Fibroblast of lung (primary cell): ENCODE measurements at places on chromosomes 11 and 22.

DNA sequence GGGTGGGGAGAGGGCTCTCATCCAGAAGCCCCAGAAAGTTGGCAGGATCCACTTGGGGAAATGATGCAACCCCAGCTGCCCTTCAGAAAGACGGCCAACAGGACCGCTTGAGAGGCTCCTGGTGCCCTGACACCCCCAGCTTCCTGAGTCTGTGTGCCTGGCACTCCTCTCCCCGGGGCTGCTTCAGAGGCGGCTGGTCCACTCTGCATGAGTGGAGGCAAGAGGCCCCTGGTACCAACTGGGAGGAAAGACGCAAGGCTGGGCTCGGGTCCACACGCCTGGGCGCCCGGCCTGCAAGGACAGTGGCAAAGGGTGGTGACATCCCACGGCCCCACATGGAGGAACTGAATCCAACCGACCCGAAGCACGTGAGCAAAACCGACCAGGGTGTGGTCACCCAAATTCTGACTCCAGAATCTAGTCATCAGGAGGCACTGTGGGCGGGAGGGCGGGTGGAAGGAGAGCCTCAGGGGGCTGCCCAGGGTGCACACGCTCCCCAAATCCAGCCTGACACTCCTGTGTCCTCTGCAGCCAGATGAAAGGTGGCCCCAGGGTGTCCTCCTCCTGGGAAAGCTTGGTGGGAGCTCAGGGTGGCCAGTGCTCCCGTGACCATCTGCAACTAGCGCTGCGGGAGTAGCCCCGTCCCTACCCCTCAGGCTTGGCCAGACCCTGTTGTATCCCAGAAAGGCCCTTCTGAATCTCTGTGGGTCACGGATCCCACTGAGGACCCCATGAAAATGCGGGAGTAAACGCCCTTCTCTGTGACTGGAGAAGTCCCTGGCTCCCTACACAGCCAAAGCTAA is 3.7 kb downstream of the RNH1 start:
- peak; percentile 18 for DNase-seq

- no peak for DNase-seq
Observed at GRCh38 chr22:20275836-20276235, 7.7 kb upstream of the RTN4R start.

DNA sequence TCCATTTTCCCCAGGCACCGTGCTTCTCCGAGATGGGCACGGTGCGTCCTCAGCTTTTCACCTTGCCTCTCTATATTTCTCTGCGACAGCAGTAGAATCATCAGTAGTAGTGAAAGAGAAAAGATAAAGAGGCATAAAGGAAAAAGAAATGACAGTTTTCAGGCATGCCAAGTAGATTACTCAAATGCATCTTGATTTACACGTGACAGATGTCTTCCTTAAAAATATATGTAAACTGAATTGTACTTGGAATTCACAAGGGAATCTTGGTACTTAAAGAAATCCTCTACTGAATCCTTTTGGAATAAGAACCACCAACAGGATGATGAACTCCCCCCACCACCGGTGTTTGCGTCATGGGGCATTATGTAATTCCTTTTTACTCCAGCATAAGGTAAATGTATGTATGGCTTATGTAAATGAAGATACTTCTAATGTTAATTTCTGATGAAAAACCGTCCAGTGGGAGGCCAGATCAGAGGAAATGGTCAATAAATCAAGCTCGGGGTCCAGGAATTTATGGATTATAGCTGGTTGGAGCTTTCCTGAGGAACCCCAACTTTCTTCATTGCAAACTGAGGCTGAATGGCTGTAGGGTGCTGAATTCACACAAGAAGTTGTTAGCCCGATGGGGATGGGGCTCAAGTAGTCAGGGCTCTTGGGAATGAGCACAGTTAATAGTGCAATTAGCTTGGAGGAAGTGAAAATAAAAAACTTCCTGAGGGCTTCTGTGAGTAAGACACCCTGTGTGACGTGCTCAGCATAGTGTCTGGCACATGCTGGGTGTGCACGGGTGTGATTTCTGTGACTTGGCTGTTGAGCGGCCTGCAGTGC is 630.4 kb downstream of the OPCML start:
- no peak for DNase-seq

- DNase-seq, result peak; percentile 85
Observed at GRCh38 chr11:122883646-122883979, 1.1 kb downstream of the JHY start.
